Stimulated activated CD4-positive, alpha-beta T cell treated with anti-CD3 and anti-CD28 coated beads, Interleukin-15, amount 100 ng/mL, for 1 hour (primary cell): ENCODE measurements at places on chromosomes 3 and 15.

- DNase-seq, result no peak
Observed at GRCh38 chr3:50811893-50812292, 137.2 kb downstream of the DOCK3 start.

- DNase-seq, result no peak
Observed at GRCh38 chr3:88997260-88997659, 110.2 kb upstream of the EPHA3 start.

GRCh38 chr15:82788496-82788895 is 17.4 kb downstream of the FSD2 start:
- DNase-seq, result no peak

DNA sequence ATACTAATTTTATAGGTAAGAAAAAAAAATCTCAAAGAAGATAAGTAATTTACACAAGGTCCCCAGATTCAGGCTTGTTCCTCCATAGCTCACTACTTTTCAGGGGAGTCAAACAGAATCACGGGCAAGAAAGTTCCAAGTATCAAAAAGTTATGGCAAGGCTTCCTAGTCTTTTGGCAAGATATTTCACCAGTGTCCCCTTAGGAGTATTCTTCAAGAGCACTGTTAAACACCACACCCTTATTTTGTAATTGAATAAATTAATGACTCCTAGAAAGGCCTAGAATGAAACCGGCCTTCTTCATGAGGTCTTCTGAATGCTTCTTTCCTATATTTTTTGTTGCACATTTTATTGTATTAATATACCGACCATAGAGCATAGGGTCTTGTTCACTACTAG is 109.7 kb downstream of the MYLK start:
- no peak for DNase-seq

DNA sequence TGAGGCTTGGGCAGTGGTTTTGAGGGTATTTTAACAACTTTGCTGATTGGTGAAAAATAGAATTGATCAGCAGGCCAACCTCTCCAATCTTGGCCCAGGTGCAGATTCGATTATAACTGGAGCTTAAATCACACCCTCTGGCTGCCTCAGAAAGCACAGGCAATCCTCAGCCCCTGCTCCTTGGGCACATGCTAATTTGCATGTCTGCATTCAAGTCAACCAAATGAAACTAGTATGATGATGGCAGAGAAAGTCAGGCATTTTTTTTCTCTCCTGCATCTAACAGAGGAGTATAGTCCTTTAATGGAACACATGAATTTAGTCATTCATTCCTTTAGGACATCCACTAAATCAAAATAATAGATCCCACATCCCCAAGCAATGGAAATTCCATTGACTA is 16.8 kb upstream of the NMNAT3 start:
- DNase-seq, result no peak

DNA sequence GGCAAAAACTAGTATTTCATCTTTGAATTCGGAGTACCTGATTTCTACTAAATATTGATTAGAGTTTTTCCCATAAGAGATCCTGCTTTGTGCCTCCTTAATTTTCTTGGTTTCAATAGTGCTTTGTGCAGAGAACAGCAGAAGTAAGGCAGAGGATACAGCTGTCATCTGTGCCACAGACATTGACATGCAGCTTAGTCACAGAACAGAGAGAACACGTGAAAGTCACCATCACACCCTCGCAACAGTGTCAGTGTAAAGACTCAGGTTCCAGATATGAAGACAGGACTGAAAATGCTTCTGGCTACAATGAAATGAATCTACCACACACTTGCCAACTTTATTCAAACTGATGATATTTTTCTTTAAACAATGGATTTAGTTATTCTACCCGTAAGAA is 942.8 kb upstream of the CFAP20DC start:
- DNase-seq, result no peak

DNA sequence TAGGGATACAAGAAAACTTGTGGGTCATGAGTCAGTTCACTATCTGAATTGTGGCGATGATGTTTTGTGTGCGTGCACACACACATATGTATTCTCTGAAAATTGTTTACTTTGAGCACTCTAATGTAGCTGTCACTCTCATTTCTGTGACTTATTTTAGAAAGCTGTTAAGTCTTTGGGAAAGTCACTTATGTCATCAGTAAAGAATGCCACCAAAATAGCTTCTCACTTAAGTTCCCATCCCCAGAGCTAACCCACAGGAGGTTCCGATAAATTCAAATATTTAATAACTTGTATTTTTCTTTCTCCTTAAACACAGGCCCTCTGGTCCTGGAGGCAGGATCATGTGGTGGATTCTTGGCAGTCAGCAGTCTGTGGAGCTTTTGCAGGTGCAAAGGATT is 138.3 kb downstream of the LRIG1 start:
- DNase-seq, result no peak

DNA sequence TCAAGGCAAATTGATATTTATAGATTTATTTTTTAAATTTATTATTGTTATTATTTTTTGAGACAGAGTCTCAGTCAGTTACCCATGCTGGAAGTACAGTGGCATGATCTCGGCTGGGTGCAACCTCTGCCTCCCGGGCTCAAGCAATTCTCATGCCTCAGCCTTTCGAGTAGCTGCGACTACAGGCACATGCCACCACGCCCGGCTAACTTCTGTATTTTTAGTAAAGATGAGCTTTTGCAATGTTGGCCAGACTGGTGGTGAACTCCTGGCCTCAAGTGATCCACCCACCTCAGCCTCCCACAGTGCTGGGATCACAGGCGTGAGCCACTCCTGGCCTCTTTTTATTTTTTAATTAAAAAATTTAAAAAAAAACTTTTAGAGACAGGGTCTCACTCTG is 19.0 kb downstream of the SPG21 start:
- no peak for DNase-seq

- DNase-seq, result no peak
Observed at GRCh38 chr3:192860454-192860853, 57.2 kb downstream of the MB21D2 start.

DNA sequence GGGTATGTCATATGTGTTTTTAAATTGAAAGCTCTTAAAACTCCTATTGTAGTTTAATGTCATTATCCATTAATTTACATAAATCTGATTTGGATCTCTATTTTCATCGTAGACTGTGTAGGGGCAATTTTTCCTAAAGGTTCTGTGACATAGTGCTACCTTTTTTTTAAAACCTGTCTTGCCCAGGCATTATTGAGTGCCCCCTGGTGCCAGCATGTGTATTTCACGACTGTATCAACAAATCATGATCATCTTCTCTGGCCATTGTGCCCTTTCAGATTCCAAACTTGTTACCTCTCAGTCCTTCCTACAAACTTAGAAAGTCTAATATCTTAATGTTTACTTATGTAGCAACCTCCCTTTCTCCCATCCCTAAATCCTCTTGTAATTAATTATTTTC is 97.2 kb upstream of the FLNB start:
- no peak for DNase-seq

DNA sequence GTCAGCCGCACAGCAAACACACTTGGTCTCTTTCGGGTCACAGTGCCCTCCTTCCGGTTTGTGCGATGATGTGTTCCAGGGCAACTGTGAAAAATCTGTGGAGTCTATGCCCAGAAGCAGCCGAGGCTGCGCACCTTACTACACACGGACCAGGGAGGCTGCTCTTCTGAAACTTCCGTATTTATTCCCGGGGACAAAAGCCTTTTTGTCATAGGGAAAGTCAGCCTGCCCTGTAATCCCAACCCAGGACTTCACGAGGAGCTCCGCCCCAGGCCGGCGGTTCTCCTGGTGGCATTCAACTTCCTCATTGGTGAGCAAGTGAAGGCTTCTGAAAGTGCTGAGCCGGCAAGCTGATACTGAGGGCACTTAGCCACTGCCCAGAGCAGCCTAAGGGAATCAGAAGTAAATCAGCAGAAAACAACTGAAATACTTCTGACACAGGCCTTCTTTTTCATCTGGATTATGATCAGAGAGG is 126.5 kb downstream of the FMN1 start:
- no peak for DNase-seq

DNA sequence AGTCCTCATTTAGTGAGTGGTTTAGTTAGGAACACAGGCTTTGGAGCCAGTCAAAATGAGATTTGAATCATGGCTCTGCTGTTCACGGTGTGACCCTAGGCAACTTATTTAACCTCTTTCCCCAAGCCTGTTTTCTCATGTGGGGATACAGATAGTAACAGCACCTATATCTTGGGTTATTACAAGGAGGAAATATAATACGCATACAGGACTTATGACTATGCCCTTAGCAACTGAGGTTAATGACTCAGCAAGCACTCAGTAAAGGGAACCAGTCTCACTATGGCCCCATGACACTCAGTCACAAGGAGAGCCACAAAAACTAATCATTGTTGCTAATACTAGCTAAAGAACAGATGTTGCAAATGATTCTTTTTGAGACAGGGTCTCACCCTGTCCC is 45.9 kb downstream of the SUMF1 start:
- no peak for DNase-seq

GRCh38 chr15:78241017-78241416 is 6.7 kb upstream of the ACSBG1 start:
- DNase-seq, result peak; percentile 75

DNA sequence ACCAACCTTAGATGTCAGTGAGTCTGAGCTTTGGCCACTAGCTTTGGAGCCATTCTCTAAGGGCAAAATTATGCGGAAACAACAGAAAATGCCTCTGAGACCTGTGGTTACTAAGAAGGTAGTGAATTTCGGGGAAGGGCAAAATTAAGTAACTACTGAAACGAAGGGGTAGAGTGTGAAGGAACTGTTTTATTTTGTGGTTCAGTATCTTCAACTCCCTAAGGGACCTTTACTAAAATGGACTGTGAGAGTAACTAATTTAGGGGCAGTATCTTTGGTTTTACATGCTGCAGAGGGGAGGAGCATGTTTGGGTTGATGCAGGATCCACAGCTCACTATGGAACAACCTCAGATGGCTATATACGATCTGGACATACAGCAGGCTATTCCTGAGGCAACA is 8.0 kb upstream of the ALG1L2 start:
- no peak for DNase-seq

DNA sequence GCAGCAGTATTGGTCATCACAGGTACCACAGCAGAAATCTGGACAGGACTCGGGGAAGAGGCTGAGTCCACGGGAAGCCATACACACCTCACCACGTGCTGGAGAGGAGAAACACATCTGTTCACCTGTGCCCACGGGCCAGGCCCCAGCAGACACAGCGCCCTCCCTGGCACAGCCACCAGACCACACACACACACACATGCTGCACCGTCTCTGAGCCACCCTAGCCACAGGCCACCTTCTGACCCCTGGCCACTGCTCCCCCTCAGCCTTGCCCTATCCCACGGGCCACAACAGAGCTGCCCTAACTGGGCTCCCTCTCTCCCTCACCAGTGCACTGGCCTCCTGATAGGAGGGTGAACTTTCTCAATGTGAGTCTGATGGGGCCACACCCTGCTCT is 2.8 kb downstream of the SHISA5 start:
- DNase-seq, result no peak

DNA sequence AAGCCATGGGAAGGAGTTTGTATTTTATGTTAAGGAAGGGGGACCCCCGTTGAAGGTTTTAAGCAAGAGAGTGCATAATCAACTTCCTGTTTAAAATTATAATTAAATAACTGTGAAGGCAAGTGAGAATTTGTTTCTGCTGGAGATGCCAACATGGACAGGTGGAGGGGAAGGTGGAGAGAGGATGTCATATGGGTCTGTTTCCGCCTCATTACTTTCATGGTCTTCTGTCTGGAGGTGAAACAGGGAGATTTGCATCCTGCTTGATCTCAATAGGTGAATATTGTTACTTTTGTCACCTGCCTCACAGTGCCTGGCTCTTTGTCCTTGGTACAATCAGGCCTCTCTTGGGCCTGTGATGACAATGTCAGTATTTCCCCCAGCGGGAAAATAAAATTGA is 300.6 kb upstream of the LMCD1 start:
- no peak for DNase-seq

DNA sequence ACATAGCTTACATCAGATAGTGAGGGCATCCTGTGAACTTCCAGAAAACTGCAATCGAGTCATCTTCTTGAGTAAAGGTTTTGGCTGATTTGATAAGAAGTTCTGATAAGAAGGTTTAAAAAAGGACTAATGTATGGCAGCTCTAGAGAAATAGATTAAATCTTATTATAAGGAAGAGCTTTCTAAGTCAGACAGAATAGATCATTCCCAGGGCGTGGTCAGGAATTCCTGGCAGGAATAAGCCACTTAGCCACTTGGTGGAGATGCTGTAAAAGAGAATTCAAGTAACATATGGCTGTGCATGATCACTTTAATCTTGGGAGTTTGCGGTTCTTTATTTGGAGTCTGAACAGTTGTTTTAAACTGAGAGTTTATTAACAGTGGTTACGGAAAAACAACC is 17.4 kb downstream of the PGBD4 start:
- DNase-seq, result no peak
